ENCODE measurements at places on chromosomes 16 and 17. TPM values are rescaled to one million over a fixed set of nuclear protein-coding genes. Genes with fewer than 3 reads are reported as not detected.
A peak's percentile ranks its signal among the peaks of the same experiment; 100 is the strongest.

The MEFV gene
- not detected for total RNA-seq

- no peak for DNase-seq
Observed at GRCh38 chr17:43020030-43020621, 2.1 kb downstream of the VAT1 start.

The GFOD2 gene
- 23.6 TPM for total RNA-seq

DNA sequence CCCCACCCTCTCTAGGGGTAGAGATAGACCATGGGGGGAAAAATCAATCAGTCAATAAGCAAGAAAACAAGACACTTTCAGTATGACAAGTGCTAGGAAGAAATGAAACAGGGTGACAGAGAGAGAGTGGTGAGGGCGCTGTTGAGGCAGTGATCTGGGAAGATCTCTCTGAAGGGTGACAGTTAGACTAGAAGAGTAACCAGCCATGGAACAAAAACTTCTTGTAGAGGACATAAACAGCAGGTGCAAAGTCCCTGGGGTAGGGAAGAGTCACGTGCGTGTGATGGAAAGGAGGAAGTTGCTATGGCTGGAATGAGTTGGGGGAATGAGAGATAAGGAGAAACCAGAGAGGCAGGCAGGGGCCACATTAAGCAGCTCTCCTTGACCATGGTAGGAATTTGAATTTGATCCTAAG, 16.8 kb upstream of the EMP2 start:
- no peak for DNase-seq

DNA sequence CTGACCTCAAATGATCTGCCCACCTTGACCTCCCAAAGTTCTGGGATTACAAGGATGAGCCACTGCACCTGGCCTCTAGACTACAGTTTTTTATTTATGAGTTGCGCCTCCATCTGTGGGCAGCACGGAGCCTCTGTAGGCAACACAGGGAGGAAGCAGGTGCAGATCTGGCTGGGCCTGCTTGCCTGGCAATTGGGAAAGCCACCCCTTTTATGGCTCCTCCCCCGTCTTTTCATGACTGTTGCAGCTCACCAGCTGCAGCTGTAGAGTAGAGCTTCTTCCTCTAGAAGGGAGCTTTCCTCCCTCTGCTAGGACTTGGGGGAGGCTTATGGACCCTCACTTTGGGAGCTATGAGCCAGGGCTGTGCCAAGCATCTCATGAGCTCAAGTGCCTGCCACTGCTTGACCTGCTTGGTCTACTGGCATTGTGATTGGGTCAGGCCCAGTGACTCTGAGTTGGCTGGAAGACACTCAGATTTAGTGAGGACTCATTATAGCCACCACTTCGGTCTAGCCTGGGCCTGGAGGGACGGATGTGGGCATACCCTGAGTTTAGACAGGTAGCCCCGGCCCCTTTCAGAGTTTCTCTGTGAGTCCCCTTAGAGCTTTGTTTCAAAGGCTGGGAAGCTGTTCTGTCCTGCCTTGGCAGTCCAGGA, 6.9 kb upstream of the SLC7A6 start:
- no peak for DNase-seq

The SLC12A3 gene
- not detected for total RNA-seq

The KARS1 gene
- 210 TPM for total RNA-seq

GRCh38 chr16:88469615-88470395, 16.7 kb downstream of the ZFPM1 start:
- DNase-seq = no peak

DNA sequence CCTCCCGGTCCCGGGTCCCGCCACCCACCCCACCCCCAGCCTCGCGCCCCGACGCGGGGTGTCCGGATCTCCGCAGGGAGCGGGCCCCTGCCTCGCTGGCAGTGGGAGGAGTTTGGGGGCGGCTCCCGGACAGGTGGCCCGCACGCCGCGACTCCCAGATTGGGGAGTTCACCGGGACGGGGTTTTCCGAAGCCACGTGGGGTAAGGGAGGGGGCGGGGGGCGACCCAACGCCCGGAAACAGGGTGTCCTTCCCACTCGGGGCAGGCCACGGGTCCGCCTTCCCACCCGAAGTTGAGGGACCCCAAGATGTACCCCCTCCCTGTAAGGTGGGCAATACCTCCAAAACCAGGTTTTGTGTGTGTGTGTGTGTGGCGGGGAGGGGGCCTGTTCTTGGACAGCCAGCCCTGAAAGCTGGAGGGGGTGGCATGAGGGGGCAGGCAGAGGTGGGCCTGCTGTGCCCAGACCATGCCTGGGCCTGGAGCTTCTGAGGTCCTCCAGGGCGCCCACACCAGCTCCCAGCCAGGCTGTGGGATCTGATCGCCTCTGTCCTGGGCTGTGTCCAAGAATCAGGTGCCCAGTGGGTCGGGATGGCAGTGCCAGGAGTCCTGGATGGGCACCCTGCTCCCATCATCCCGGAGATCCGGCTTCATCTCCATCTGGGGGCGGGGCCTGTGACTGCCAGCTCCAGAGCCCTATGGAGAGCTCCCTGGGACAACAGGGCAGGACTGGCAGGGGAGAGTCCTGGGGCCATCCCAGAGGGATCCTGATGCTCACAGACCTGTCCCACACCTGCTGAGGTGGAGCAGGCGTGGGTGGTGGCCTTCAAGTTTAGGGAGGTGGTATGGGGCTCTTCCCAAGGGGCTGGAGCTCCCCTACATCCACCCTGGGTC, 767 bp downstream of the SYNGR2 start:
- DNase-seq = peak; percentile 35

The CHRNE gene
- 0.13 TPM for total RNA-seq

DNA sequence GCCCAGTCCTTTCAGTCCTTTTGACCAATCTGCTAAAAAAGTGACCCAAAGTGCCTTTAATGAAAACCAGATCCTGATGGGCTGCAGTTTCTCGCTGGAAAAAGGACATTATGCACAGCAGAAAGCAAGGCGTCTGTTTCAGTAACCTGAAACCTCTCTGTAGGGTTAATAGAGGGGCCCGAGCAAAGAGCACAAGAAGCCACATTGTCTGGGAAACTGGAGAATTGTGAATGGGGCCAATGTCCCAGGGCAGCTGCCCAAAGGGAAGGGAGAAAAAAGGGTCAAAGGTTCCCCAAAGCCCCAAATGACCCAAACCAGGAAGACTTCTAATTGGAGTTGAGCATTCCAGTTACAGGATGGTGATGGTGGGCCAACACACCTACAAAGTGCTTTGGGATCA, 3.0 kb downstream of the OTOA start:
- DNase-seq = no peak

The ZNF469 gene
- total RNA-seq = under 0.01 TPM

DNA sequence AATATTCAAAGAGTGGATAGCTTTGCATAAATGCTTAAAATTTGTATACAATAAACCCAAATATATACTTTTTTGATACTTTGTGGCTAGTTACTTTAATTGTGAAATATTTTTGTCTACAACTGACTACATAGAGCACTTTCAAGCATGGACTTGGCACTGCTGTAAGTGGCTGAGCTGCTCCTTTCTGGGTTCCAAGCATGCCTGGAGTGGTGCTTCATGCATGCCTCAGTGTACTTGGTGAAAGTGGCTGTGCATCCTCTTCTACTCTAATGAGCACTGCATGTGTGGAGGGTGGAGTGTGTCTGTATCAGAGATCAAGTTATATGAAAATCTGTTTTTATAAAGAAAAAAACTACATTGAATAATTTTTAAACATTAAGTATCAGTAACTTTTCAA, 94.1 kb downstream of the OMG start:
- no peak for DNase-seq

DNA sequence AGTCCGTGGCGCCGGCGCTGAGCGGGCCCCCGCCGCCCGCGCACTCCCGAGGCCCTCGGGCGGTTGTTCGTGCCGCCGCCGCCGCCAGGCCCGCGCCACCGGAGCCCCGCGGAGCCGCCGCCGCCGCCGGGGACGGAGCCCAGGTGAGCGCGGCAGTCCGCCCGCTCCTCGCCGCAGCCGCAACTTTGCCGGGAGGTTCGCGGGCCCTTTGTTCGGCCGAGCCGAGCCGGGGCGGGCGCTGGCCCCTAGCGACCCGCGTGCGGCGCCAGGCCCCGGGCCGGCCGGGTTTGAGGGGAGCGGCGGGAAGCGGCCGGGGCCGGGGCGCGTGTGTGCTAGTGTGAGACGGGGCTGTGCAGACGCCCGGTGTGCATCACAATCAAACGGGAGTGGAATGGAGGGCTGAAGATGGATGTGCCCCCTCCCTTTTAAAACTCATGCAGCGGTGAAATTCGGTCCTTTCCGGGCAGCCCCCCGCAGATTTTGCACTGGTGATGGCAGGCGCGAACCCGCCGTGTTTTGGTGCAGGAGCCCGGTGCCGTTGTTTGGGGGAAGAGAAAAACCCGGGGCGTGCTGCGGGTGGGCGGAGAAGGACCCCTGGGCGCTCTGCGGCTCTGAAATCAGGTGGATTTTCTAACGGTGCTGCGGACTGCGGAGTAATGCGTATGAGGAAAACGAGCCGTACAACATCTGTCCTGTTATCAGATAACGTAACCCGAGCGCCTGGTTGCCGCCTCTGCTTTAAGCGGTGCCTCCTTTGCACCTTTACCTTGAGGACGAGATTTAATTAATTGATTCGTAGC, 823 bp downstream of the TNRC6C start:
- DNase-seq = peak; percentile 20

DNA sequence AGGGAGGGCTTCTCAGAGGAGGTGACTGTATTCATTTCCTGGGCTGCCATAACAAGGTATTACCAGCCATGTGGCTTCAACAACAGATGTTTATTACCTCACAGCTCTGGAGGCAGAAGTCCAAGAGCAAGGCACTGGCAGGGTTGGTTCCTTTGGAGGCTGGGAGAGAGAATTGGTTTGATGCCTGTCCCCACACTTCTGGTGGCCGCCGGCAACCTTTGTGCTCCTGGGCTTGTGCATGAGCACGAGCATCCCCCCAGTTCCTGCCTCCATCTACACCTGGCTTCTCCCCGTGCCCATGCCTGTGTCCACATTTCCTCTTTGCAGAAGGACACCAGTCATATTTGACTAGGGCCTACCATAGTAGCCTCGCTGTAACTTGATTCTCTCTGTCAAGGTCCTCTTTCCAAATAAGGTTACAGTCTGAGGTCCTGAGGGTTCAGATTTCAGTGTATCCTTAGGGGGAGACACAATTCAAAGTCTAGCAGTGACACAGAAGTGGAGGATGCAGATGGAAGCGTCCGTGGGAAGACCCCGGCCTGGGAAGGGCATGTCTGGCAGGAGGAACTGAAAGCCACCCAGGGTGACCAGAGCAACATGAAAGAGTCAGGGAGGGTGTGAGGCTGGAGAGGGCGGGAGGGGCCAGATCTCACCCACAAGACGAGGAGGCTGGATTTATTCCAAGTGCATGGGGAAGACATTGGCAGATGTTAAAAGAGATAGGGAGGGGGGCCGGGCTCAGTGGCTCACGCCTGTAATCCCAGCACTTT, 188.2 kb upstream of the HSBP1 start:
- DNase-seq = no peak

The C17orf100 gene
- 0.13 TPM for total RNA-seq

GRCh38 chr16:48113471-48113870, 42.3 kb downstream of the ABCC12 start:
- peak; percentile 25 for DNase-seq

DNA sequence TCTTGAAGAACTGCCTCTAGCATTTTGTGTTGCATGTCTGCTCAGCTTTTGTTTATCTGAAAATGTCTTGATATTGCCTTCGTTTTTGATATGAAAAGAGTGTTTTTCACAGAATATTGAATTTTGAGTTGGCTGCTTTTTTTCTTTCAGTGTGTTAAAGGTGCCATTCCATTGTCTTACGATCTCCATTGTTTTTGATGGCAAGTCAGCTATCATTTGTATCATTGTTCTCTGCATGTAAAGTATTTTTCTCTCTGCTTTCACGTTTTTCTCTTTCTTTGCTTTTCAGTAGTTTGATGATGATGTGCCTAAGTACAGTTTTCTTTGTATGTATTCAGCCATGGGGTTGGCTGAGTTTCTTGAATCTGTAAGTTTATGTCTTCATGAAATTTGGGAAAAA, 57.0 kb downstream of the AIPL1 start:
- DNase-seq = no peak

GRCh38 chr17:60759756-60760155, 82.1 kb downstream of the BCAS3 start:
- no peak for DNase-seq

- DNase-seq = no peak
Observed at GRCh38 chr16:2473446-2473926, 1.4 kb upstream of the TBC1D24 start.

The IGSF6 gene
- 0.26 TPM for total RNA-seq

DNA sequence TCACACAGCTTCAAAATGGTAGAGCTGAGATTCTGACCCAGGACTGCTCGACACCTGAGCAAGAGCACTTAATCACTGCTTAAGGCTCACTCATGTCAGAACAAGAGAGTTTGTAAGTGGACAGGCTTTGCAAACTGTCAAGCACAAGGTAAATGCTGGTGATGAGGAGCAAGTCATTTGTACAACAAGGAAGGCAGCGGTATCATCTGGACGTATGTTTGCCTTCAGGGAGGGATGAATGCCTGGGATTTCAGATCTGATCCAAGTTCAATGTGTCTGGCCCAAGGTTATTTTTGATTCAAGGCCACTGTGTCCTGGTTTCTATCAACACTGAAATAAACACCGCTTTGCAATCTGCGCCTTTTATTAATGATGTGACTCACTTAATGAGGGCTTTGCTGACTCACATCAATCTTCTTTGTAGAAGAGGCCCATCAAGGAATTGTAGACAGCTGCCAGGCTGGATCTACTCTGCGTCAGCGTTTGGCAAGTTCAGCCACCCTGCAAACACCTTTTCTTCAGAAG, 174.4 kb upstream of the HS3ST3A1 start:
- peak; percentile 97 for DNase-seq

DNA sequence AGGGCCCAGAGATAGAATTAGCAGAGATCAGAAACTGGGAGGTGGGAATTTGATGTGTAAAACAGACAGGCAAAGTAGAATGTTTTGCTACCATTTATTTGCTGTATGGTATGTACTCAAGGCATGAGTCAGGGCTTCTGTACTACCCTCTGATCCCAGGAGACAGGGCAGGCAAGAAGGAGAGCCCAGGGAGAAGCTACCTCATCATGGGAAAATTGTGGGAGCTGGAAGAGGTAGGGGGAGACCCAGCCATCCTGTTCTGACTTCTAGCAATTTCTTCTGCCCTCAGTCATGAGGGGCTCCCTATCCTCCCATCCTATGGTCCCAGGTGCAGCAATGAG, 1.7 kb upstream of the PIGS start:
- DNase-seq = no peak

- DNase-seq = no peak
Observed at GRCh38 chr17:77733576-77734296, 224.8 kb upstream of the TNRC6C start.

The GNAO1 gene
- under 0.01 TPM for total RNA-seq

The SPN gene
- total RNA-seq = not detected

The TBX2 gene
- 0.26 TPM for total RNA-seq

The TLCD1 gene
- total RNA-seq = 7.4 TPM

The CAMTA2 gene
- 4.7 TPM for total RNA-seq

The SRCAP gene
- total RNA-seq = 13.7 TPM

DNA sequence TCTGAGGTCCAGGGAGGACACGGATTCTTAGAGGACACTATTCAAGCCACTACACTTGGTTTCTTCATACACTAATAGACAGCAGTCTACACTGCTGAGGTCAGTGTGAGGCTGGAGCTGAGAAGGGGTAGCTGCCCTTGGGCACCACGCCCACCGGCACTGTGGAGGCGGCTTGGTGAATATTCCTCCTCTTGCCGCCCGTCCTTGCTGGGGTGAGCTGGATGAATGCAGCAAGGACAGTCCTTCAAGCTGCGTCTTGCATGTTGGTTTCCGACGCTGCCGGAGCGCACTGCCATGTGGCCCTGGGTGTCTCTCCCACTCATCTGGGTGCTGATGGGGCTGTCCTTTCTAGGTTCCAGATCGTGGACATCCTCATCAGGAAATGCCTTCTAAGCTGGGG, 2.6 kb downstream of the ZNF205 start:
- DNase-seq = no peak

The CALB2 gene
- 2.2 TPM for total RNA-seq

GRCh38 chr17:17015230-17015629, 27.0 kb upstream of the MPRIP start:
- DNase-seq = no peak
